ENCODE measurements at places on chromosomes 5 and 9. TPM values are rescaled to one million over a fixed set of nuclear protein-coding genes. Genes with fewer than 3 reads are reported as not detected.

Gene PCDHGB7
- total RNA-seq, result 5.8 TPM

Gene QRFP
- total RNA-seq, result not detected

Gene PPP3R2
- total RNA-seq, result not detected

Gene PCDHGA9
- 1.6 TPM for total RNA-seq

Gene UAP1L1
- 8.7 TPM for total RNA-seq

Gene DCP2
- total RNA-seq, result 33.9 TPM

Gene ZCCHC10
- 15.6 TPM for total RNA-seq

Gene PDCD1LG2
- 11.7 TPM for total RNA-seq

Gene LRRC19
- total RNA-seq, result not detected

Gene PCDHB8
- total RNA-seq, result 0.18 TPM

Gene LPAR1
- 3.3 TPM for total RNA-seq

Gene SPINK5
- not detected for total RNA-seq

Gene KIF12
- 0.18 TPM for total RNA-seq

Gene PTGS1
- 1.8 TPM for total RNA-seq

Gene ENTREP1
- total RNA-seq, result 1.3 TPM

Gene POU5F2
- total RNA-seq, result 0.85 TPM

Gene SLC6A3
- not detected for total RNA-seq

Gene NUTM2F
- not detected for total RNA-seq

Gene SPINK6
- total RNA-seq, result not detected

Gene PCDHB7
- total RNA-seq, result 0.45 TPM

Gene RAD17
- total RNA-seq, result 15.4 TPM

Gene GDF9
- under 0.01 TPM for total RNA-seq

Gene PCDHB6
- 0.09 TPM for total RNA-seq

Gene SLC46A2
- total RNA-seq, result not detected

Gene PIP5K1B
- total RNA-seq, result under 0.01 TPM

Gene GFI1B
- not detected for total RNA-seq

Gene HTR1A
- total RNA-seq, result not detected

Gene SPINK7
- not detected for total RNA-seq

Gene TNFSF8
- total RNA-seq, result not detected

Gene DBN1
- 221 TPM for total RNA-seq

Gene PCSK1
- total RNA-seq, result 2.2 TPM

Gene TLE4
- total RNA-seq, result 13.1 TPM

Gene CENPK
- 12.1 TPM for total RNA-seq

Gene RASEF
- total RNA-seq, result 0.09 TPM

Gene SUB1
- 120 TPM for total RNA-seq

Gene ACTL7B
- total RNA-seq, result 0.09 TPM
